Liver (tissue), 10 donors: ENCODE measurements at places on chromosomes 7 and 10.

DNA sequence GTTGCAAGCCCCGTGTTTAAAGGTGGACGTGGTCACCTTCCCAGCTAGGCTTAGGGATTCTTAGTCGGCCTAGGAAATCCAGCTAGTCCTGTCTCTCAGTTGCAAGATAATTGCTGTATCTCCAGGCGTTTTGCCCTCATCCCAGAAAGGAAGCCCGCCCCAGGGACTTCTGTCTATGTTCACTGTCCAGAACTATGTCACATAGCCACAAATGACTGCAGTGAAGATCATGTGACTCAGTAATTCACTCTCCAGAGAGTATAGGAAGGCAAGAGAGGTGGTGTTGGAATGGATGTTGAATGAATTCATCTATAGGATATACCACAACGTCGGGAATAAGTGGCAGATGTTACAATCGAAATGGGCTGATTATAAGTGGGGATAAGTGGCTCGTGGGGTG is 349 bp upstream of the ERVW-1 start:
- DNase-seq, result no peak

DNA sequence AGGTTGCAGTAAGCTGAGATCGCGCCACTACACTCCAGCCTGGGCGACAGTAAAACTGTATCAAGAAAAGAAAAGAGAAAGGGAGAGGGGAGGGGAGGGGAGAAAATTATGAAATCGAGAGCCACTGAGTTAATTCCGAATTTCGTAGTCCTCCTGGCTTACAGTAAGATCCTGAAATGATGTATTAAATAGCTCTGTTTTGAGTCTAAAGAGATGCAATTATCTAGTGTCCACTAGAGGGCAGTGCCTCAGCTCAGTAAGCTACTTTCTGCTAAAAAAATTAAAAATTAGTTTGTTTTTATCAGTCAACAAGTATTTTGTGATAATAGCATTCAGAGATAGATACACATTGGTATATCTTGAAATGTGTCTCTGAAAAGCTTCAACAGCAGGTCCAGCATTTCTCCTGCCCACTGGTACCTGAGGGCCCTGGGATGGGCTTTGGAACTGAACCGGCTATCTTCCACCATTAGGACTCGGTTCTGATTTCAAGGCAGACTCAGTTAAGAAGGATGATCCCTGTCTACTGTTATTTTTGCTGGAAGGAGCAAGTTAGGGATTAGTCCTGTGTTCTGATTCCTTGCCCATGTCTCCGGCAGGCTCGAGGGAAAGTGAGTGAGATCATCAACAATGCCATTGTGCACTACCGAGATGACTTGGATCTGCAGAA is 19.5 kb downstream of the TSPAN33 start:
- DNase-seq, result no peak

- DNase-seq, result no peak
Measured at GRCh38 chr7:146539836-146540235, 423.2 kb downstream of the CNTNAP2 start.

- no peak for DNase-seq
Measured at GRCh38 chr10:43055991-43056567, 20.8 kb upstream of the RET start.

- DNase-seq, result no peak
Measured at GRCh38 chr7:106986450-106986977, 58.0 kb upstream of the PRKAR2B start.
